ENCODE measurements at places on chromosomes 4 and X.

- no peak for DNase-seq
Observed at GRCh38 chr4:26122690-26123089, 198.1 kb upstream of the RBPJ start.

GRCh38 chrX:133726211-133726630 lies 259.2 kb downstream of the GPC3 start:
- no peak for DNase-seq

GRCh38 chr4:105956569-105956968 lies 61.3 kb downstream of the NPNT start:
- no peak for DNase-seq

- DNase-seq, result no peak
Observed at GRCh38 chr4:185212581-185212980, 3.2 kb downstream of the SNX25 start.

DNA sequence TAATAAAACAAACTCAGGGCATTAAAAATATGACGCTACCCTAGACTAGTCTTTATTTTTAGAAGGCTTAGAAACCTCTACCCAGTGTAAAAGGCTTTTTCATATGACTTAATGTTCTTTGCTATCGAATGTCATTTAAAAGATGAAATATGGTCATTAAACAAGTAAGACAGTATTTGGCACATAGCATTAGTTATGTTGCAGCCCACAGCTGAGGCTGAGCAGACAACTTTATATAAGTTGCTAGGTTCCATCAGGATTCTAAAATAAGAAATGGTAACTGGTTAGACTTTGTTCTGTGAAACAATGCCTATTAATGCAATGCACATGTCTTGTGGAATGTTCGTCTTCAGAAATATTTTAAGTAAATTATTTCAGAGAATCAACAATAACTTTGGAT lies 10.4 kb upstream of the PRSS12 start:
- no peak for DNase-seq

DNA sequence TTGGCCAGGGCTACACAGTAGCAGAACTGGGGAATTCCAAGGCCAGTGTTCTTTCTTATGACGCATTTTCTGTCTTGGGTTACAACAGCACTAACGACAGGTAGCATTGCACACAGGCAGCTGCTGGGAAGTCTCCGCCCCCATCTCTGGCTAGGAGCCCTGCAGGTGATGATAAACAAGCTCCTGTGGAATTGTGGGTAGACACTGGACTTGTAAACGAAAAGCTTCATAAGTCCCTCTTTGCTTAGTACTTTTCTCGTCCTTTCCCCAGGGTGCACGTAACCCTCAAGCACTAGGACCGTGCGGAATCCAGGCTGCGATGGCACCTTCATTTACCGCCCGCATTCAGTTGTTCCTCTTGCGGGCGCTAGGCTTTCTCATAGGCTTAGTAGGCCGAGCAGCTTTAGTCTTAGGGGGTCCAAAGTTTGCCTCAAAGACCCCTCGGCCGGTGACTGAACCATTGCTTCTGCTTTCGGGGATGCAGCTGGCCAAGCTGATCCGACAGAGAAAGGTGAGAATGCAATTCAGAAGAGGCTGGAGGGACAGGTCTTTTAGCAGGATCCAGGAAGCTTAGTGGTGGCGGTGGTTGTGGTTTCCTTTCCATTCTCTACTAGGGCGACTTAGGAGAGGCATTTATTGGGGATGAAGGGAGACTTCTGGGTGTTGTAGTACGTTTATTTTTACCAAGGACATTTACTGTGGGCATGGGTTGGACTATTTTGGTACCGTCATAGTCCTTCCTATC lies at the start of gene FAAH2:
FAAH2 (plus strand) TSS at position 200 of the 745 bp plus-strand sequence; CDS start at position 320, 120 bp downstream.
- DNase-seq, result peak; percentile 62

DNA sequence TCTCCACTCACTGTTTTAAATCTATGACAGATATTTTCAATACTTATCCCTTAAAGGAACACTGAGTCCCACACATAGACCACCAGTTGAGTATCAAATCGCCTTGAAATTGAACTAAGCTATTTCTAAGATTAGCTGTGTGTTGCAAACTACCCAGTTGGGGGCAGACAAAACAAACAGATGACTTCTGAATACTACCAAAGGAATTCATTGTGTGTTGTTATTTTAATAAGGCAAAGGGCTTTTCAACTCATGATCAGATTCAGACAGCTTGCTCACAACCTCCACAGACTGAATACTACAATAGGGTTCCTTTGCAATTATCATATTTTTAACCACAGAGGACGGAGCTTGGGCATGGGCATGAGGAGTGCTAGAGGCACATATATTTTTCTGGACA lies 283.0 kb upstream of the GPC4 start:
- DNase-seq, result no peak
